A549 treated with Hydrocortisone at 1 μM for 4 hours (cell line): ENCODE measurements at places on chromosomes 12 and 14. TPM values are rescaled to one million over a fixed set of nuclear protein-coding genes. Genes with fewer than 3 reads are reported as not detected.

SCN8A gene
- 1.00 to 1.7 TPM (median 1.5 TPM) in 5 replicates for total RNA-seq

TXNDC16 gene
- 0.92 to 1.4 TPM (median 0.98 TPM) in 5 replicates for total RNA-seq

FSCB gene
- not detected in 5 replicates for total RNA-seq

POTEM gene
- not detected in 5 replicates for total RNA-seq

PLD4 gene
- total RNA-seq = 0.05 to 0.13 TPM (median 0.05 TPM) in 4 of 5 replicates, not detected in the other

TTC9 gene
- total RNA-seq = 2.8 to 3.5 TPM (median 3.3 TPM) in 5 replicates

HSPA2 gene
- 29.4 to 35.3 TPM (median 35.1 TPM) in 5 replicates for total RNA-seq

ADAMTS20 gene
- not detected in 5 replicates for total RNA-seq
